ENCODE measurements at places on chromosomes 4 and X.

- DNase-seq = no peak
Measured at GRCh38 chr4:61205066-61205465, 4.9 kb downstream of the ADGRL3 start.

DNA sequence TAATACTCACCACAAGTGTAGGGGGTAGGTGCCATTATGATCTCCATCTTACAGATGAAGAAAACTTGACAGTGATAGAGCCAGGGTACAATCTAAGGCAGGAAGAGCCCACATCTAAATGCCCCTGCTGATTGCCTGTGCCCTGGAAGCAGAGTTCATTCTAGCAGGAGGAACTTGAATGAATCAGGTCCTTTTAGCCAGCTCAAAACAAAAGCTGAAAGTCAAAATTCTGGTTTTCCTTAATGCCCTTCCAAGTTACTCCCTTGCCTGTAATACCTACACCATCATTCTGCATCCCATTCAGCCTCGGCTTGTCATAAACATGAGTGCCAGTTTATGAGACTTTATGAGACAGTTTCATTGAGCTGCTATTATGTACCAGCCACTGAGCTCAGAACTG lies 89.6 kb downstream of the SCD5 start:
- DNase-seq = no peak

DNA sequence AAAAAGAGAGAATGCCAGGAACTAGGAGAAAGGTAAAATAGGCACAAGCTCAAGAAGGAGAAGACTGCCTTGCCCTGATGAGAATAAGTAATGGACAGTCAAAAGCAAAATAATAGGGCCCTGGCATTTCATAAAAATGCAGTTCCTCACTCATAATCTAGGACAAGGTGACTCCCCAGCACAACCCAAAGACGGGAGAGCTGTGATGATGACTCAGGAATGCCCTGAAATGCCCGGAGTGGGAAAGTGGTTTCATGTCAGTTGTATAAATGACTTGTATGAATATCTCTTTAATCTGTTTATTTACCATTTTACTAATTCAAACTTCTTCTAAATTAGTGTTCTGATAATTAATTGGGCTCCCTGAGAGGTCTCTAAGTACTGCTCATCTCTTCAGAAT lies 28.8 kb upstream of the SETD7 start:
- no peak for DNase-seq

DNA sequence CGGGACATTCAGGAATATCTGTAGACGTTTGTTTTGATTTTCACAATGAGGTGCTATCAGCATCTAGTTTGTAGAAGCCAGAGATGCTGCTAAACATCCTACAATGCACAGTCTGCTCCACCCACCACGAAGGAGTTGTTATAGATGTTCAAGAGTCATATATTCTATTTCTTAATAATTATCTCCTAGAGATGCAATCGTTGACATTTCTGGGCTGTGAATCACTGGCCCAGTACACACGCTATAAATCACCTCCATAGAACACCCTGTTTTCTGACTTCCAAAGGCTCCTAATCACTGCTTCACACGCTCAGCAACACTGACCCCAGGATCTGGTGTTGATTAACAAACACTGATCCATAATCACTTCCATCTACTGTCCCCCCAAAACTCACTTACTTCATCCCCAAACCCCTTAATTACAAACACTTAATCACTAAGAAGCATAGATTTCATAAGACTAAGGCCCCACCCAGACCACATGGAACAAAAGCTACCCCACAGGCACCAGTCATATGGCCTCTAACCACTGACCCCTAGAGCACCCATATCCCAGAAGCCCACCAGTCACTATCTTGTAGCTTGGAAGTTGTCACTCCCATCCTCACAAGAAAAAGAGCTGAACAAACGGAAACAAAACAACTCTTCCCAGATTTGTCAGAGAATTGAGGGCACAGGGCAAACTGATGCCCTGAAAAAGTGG lies 31.7 kb upstream of the ZNF41 start:
- DNase-seq = no peak

DNA sequence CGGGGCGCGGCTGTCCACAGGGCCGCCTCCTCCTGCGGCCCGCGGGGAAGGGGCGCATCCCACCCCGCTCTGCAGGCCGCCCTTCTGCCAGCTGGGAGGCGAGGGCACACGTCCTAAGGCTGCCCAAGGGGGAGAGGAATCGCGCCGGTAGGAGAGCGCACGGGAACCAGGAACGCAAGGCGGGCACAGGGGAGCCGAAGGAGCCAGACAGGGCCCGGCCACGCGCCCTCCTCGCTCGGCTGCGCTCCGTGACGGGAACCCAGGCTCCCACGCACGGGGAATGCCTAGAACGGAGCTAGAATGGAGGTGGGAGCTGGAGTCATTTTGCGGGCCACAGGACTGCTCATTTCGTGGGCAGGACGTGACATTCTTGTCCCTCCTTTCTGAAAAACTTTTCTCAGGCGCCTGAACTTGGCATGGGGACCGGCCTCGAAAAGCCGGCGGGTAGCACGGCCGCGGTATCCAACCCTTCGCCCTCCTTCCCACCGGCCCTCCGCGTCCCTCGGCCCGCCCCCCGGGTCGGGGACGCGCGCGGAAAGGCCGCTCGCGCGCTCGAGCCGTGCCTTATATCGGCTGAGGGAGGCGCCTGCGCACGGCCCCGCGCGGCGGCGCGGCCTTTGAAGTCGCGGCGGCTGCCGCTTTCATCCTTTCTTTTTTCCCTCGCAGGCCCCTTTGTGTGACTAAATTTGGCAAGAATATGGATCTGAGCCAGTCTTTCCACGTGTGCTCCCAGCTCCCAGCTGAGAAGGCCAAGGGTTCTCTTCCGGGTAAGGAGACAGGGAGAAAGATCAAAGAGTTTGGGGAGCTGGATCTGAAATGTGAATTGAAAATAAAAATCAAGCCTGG lies 4.2 kb upstream of the LEF1 start:
- peak; percentile 83 for DNase-seq

- no peak for DNase-seq
Measured at GRCh38 chrX:27309406-27309805, 153.7 kb downstream of the PPP4R3C start.

GRCh38 chrX:121151293-121151692 lies 103.9 kb downstream of the GLUD2 start:
- no peak for DNase-seq

DNA sequence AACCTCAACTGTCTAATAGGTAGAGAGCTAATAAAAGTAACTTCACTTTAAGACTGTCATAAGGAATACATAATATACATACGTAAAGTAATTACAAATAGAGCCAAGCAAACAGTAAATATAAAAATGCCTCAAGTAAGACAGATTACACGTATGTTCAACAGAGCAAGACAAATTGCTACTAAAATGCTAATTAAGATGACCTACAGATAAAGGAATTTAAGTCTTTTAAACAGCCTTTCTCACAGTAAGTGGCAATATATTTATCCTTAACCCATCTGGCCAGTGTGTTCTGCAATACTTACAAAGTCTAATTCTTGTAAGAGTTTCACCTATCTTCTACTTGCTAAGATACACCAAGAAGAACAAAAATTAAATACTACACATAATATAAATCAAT lies 12.7 kb downstream of the G3BP2 start:
- no peak for DNase-seq

- DNase-seq = no peak
Measured at GRCh38 chrX:47862680-47863079, 26.0 kb downstream of the ZNF81 start.

GRCh38 chr4:113504422-113504821 lies 257.1 kb downstream of the CAMK2D start:
- no peak for DNase-seq

GRCh38 chr4:61837395-61837794 lies 637.3 kb downstream of the ADGRL3 start:
- DNase-seq = no peak

GRCh38 chr4:177023951-177024350 lies 231.2 kb upstream of the VEGFC start:
- DNase-seq = no peak

DNA sequence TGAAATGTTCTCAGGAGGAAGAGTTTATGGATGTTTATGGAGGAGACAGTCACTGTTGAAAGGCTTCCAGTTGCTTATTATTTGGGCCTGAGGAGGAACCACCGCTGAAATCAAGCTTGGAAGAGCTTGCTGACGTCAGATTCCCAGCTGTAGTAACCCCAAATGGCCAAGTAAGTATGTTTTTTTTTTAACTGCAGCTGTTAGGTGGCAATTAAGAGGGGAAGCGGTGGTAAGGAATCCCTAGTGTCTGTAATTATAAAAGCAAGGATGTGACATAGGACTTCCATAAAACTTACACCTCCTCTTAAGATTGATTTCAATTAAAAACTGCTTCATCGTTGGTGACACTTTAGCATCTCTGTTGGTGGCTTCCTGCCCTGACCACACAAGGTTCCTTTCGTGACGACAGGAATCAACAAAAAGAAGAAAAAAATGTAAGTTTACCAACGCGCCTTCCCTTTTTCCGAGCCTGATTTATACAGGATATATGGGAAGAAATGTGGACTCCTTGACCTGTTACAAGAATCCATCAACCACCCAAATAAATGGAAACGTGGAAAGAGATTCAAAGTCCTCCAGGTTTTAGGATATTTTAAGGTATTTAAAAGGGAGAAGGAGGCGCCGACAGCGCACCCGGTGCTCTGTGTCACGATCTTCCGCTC lies 884 bp downstream of the RELL1 start:
- no peak for DNase-seq

- DNase-seq = no peak
Measured at GRCh38 chrX:103399744-103400143, 23.4 kb downstream of the BEX3 start.

DNA sequence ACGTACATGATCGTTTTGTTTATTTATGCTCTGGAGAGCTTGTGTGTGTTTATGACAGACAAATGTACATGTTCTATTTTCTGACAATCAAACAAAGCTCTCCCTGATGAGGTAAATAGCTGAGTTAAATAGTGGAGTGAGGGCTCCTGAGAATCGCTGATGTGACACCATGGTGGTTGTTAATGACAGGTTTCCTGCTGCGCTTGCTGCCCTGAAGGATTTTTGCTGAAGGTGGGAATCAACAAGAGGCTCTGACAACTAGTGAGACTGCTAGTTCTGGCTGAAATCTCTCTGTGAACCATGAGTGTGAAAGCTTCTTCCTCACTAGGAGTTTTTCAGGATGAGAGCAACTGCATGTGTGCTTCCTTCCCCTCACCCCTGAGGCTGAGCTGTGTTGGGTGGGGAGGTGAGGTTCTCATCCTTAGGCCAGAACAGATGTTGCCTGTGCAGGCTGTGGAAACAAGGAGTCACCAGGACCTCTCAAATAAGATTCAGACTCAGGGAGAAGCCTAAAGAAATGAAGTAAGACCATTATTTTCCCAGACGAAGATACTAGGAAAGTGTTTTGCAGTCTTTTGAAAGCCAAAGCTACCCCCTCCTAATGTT lies 173.4 kb upstream of the JADE1 start:
- DNase-seq = no peak

DNA sequence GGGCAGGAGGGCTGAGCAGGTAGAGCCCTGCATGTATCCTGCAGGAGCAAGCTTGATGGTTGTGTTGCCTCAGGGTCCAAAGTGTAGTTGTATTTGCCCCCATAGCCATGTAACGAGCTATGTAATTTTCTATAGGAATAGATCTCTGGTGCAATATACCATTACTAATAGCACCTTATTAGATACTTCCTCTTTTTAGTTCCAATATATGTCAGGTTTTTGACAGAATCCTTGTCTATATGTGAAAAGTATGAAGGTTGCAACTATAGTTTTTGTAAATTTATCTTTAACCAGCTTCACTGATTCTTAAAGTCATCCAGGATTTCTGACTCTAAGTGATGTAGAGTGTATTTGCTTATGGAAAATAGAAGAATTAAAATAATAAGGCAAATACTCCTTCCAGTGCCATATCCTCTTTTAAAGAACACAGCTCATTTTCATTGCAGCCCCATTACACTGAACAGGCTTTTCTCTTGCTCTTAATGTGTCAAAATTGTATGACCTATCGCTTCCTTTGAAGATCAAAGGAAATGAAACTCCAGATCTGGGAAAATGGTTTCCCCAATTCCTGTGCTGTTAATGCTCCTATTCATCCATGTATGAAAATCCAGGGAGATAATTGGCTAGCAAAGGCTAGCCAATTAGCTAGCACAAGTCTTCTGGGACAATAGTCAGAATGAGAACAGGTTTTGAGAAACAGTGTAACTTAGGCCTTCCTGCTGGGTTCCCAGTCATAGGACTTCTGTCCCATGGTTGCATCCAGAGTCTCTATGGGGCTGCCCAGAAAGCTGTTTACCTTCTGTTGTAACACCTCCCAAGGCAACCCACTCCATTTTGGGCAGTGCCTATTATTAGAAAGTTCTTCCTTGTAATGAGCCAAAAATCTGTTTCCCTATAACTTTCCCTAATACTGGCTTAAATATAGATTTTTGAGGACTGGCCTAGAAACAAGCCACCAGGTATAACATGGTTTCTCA lies 90.6 kb downstream of the TSPAN7 start:
- no peak for DNase-seq

DNA sequence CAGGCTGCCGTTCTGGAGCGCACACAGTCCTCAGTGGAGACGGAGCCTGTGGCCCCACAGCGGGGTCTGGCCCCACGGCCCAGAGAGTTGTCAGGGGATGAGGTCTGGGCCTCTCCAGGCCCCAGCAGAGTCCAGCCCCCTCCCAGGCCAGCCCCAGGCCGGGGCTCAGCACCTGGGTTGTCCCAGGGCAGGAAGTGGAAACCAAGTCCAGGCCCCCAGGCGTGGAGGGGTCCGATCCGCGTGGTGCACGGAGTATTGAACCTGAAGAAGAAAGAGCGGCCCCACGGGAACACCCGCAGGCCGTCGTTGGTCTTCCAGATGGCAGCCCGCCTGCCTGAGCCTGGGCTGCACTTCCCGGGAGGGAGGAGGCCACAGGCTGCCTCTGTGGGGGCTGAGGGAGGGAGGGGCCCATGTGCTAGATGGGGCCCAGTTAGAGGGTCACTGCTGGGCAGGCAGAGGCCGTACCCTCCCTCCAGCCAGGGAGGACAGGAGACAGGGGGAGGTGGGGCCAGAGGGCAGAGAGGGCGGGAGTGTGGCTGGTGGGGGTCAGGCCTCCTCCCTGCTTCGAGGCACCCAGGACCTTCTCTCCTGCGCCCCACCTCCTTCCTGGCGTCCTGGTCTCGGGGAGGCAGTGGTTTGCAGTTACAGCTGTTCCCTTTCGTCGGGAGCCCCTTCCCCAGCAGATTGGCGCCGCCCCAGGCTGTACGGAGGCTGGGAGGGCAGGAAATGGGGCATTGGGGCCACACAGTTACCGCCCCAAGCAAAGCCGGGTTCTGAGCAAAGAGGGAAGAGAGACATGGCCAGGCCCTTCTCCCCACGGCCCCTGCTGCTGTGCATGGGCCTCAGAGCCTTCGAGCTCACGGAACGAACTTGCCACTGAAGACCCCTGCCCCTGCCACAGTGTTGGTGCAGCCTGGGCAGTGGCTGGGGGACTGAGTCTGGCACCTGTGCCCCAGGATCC lies 8.1 kb downstream of the HGFAC start:
- DNase-seq = no peak

- no peak for DNase-seq
Measured at GRCh38 chr4:67020438-67020797, 524.9 kb downstream of the CENPC start.

- DNase-seq = no peak
Measured at GRCh38 chr4:181968371-181968770, 274.8 kb upstream of the TENM3 start.

GRCh38 chrX:129723511-129723910 lies 15.3 kb upstream of the XPNPEP2 start:
- DNase-seq = no peak
